Caco-2 (cell line): ENCODE measurements at places on chromosomes 3 and 15. TPM values are rescaled to one million over a fixed set of nuclear protein-coding genes. Genes with fewer than 3 reads are reported as not detected.

DNA sequence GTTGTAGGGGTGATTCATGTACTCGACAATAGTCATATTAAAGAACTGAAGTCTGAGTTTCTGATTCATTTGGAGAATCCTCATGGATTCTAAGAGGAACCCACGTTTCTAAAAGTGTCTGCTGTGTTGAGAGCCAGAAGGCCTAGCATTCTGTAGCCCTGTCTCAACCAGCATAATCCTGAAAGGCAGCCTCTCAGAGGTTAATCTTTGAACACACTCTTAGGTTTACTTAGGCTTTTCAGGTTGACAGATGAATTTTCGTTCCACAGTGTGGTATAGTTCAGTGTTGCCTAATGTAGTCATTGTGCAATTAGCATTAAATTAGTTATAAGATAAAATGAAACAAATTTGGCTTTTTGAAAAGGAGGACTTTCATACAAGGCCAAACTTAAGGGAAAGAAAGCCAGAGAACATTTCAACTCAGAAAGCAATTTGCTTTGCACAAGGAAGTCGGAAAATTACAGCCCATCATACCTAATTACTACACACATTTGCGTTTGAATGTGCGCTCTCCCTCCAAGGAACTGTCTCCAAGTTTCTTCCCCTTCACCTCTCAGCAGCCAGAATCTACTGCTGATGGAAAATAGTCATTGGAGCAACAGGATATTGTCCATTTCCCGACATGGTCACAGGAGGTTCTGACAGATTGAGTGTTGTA, 42.0 kb downstream of the AGBL1 start:
- DNase-seq: no peak
- H3K27me3 ChIP-seq: no peaks in the 10 kb centered on the region
- no peaks in the 10 kb centered on the region for H3K4me1 ChIP-seq
- H3K36me3 ChIP-seq: no peaks in the 10 kb centered on the region
- no peak overlapping the region for H3K27ac ChIP-seq
- no peak overlapping the region for H3K4me3 ChIP-seq

DNA sequence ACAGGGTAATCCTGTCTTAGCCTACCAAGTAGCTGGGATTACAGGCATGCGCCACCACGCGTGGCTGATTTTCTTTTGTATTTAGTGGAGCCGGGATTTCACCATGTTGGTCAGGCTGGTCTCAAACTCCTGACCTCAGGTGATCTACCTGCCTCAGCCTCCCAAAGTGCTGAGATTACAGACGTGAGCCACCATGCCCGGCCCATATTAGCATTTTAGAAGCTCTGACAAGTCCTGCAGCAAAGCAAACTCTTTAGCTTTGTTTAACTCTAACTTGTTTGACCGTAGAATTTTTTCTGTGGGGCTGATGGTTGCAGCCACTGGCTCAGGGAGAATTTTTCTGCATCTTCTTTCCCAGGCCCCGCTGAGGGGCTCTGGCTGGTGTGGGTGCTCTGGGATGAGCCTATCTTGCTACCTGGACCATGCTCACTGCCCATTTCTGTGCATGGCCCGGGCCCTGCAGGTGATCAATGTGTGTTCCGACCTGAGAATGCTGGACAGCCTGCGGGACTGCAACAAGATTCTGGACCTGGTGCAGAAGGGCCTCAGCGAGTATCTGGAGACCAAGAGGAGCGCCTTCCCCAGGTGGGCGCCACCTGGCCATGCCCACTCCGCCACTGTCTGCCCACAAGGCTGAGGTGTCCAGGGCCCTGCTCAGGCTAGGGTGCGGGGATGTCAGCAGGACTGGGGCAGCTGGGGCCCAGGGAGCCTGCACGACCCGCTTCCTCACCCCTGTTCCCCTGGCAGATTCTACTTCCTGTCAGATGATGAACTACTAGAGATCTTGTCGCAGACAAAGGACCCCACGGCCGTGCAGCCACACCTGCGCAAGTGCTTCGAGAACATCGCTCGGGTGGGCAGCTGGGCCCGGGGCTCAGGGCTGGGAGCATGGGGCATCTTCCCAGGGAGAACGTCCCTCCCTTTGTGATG, 41.3 kb downstream of the DNAH1 start:
- H3K36me3 ChIP-seq: no peaks in the 10 kb centered on the region
- H3K27me3 ChIP-seq: no peaks in the 10 kb centered on the region
- H3K27ac ChIP-seq: no peak overlapping the region
- DNase-seq: no peak

GRCh38 chr15:80567721-80568157, 127.4 kb upstream of the ABHD17C start:
- no peak overlapping the region for H3K27ac ChIP-seq
- no peaks in the 10 kb centered on the region for H3K4me1 ChIP-seq
- no peaks in the 10 kb centered on the region for H3K36me3 ChIP-seq
- H3K4me3 ChIP-seq: no peak overlapping the region
- no peaks in the 10 kb centered on the region for H3K27me3 ChIP-seq

DNA sequence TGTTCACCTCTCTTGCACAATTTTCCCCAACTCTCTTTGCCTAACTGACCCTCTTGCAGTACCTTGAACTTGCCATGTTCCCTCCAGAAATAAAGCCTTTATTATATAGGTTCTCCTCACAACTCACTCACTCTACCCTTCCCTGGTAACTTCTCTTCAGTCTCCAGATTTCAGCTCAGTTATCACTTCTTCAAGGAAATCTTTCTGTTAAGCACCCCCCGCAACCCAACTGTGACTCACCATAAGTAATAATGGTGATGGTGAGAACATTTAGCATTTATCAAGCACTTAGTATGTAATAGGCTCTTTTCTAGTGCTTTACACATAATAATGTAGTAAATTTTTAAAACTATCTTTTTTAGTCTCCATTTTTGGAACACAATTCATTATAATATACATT, 8.1 kb upstream of the OR5K1 start:
- H3K4me3 ChIP-seq: no peak overlapping the region
- no peaks in the 10 kb centered on the region for H3K27me3 ChIP-seq
- no peaks in the 10 kb centered on the region for H3K4me1 ChIP-seq

DNA sequence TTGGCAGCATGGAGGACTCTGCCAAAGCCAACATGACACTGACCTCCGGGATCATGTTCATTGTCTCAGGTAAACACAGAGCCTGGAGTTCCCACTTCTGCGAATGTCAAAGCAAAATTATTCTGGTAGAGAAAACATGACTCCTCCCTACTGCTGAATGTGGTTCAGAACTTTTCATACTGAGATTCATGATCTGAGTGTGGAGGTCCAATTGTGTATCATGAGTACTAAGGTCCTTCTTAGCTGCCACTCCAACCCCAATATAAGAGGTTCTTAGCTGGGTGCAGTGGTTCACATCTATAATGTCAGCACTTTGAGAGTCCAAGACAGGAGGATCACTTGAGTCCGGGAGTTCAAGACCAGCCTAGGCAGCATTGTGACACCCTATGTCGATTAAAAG, 13.8 kb downstream of the CLDN18 start:
- no peak overlapping the region for H3K27ac ChIP-seq
- no peak overlapping the region for H3K4me3 ChIP-seq
- H3K36me3 ChIP-seq: no peaks in the 10 kb centered on the region
- peaks cover 17% of the 10 kb centered on the region; the same call in 1 of the 2 replicates for H3K4me1 ChIP-seq
- DNase-seq: no peak

DNA sequence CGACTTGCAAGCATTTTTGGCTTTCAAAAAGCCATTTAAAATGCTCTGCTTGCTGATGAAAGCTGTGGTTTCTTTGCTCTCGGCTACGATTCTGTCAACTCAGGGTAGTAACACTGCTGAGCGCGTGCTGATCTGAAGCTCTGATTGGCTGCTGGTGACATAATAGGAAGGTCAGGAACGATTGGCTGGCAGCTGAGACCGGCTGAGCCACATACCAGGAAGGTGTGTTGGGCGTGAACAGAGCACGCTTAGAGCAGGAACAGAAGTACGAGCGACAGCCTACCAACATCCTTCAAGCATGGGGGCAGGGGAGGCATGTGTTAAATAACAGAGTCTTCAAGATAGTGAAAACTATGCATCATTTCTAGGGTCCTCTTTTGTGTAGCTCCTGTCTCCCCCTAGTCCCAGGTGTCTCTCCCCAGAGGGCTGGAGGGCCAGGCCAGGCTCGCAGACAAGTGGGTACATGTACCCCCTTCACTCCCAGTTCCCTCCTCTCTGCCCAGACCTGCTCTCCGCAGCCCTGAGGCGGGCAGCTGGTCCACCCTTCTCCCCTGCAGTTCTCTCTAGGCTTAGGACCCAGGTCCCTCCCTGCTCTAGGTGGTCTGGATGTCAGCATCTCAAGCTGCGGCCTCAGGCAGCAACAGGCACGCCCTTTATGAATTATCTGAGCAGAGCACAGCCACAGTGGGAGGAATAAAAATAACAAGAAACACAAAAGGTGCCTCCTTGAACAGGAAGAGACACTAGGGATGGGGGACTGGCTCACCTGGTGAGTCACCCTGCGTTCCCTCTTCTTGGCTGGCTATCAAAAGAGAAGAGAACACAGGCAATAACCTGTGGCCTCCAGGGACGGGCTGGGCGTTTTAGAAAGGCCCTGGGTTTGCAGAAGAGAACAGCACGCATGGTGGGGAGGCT, 76.0 kb downstream of the TAMM41 start:
- no peaks in the 10 kb centered on the region for H3K36me3 ChIP-seq
- no peaks in the 10 kb centered on the region for H3K27me3 ChIP-seq
- peak; percentile 89 for DNase-seq
- peak overlapping the region; percentile 23 for H3K4me3 ChIP-seq
- H3K4me1 ChIP-seq: peaks cover 7% of the 10 kb centered on the region

GRCh38 chr3:175748087-175748730, 889.1 kb downstream of the NAALADL2 start:
- no peak overlapping the region for H3K4me3 ChIP-seq
- H3K27ac ChIP-seq: no peak overlapping the region
- H3K36me3 ChIP-seq: no peaks in the 10 kb centered on the region
- no peaks in the 10 kb centered on the region for H3K27me3 ChIP-seq
- no peak for DNase-seq

DNA sequence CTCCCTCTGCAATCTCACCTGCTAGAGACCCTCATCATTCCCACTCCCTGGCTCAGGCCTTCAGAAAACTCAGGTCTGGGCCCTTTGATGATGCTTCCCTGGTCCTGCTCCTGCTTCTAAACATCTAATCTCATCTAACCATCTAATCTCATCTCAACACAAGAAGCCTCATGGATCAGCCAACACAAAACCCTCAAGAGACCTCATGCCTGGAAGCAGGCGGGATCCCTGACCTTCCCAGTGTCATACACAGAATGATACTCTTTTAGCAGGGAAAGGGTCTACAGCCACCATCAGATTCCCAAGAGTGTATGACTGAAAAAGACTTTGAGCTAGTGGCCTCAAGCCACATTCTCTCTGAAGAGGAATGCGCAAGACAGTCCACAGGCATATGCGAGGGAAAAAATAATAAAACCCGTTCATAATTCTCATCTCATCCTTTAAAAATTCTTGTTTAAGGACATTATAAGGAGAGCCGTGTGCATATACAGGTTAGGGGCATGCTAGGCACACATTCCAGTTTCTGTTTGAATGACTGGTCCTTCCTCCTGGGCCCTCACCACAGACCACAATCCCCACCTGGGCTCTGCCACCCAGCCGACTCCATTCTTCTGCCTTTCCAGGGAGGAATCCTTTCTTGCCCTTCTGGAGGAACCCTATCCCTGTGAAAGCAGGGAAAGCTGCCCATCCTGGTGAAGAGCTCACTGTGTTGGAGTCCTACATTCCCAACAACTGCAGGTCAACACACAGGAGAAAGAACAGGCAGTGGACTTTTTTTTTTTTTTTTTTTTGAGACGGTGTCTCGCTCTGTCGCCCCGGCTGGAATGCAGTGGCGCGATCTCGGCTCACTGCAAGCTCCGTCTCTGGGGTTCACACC, 2.2 kb downstream of the ZXDC start:
- peak overlapping the region; percentile 75 for H3K27ac ChIP-seq
- no peaks in the 10 kb centered on the region for H3K27me3 ChIP-seq
- DNase-seq: peak; percentile 14
- H3K4me1 ChIP-seq: peaks cover 17% of the 10 kb centered on the region

GRCh38 chr3:101703169-101703568, 16.7 kb upstream of the RPL24 start:
- H3K4me3 ChIP-seq: no peak overlapping the region
- H3K27me3 ChIP-seq: no peaks in the 10 kb centered on the region
- no peaks in the 10 kb centered on the region for H3K36me3 ChIP-seq
- peaks cover 10% of the 10 kb centered on the region for H3K4me1 ChIP-seq
- no peak overlapping the region for H3K27ac ChIP-seq

DNA sequence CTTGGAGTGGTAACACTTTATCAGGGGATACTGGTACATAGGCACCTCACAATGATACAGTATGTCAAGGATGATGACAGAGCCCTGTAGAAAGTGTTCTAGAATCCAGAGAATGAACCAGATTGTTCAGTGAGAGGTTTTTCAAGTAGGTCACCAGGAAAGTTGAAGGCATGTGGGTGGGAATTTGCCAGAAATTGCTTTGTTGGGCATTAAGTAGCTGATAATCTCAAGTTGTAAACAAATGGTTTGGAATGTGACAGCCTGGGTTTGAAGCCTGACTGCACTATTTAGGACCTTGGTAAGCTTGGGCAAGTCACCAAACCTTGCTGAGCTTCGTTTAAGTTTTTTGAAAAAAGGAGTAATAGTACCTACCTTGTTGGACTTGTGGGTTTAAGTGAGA, 12.5 kb downstream of the SLC35G2 start:
- H3K4me3 ChIP-seq: no peak overlapping the region
- H3K4me1 ChIP-seq: no peaks in the 10 kb centered on the region
- H3K36me3 ChIP-seq: no peaks in the 10 kb centered on the region
- H3K27ac ChIP-seq: no peak overlapping the region

GRCh38 chr3:172040981-172041963, 1.9 kb downstream of the FNDC3B start:
- DNase-seq: no peak
- peak overlapping the region; percentile 76 for H3K27ac ChIP-seq
- peak overlapping the region; percentile 74 for H3K4me3 ChIP-seq

DNA sequence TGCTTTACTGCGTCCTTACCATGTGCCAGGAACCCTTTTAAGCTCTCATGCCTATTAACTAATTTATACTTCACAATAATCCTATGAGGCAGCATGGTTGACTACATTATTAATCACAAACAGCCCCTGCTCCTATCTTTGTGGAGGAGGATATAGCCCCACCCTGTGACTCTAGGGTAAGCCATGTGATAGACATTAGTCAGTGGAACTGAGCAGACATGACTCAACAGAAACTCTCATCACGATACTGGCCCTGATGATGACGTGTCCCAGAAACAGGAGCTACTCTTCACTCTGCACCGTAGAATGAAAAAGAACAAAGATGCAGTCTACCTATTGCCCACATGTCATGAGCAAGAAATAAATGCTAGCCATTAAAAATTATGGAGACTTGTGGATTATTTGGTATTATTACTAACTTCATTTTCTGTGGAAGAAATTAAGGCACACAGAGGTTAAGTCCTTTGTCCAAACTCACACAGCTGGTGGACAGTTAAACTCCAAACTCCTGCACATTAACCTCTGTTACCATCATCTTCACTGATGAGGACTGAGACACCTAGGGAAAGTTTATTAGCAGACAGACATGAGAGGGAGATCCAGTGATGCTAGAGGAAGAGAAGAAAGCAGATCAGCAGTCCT, 51.2 kb downstream of the CFAP20DC start:
- DNase-seq: no peak
- no peaks in the 10 kb centered on the region for H3K27me3 ChIP-seq
- no peaks in the 10 kb centered on the region for H3K4me1 ChIP-seq
- H3K4me3 ChIP-seq: no peak overlapping the region
- no peak overlapping the region for H3K27ac ChIP-seq
- H3K36me3 ChIP-seq: no peaks in the 10 kb centered on the region

GRCh38 chr3:25665315-25666280, 891 bp upstream of the TOP2B start:
- H3K4me1 ChIP-seq: no peaks in the 10 kb centered on the region
- no peak for DNase-seq
- H3K4me3 ChIP-seq: peak overlapping the region; percentile 86
- no peaks in the 10 kb centered on the region for H3K27me3 ChIP-seq

GOLGA8M gene
- total RNA-seq: not detected in 2 replicates

CPB1 gene
- total RNA-seq: not detected in 2 replicates

ALPK3 gene
- 0.43 and 0.95 TPM in 2 replicates for total RNA-seq

CFAP100 gene
- not detected in 2 replicates for total RNA-seq

CADM2 gene
- not detected in 2 replicates for total RNA-seq

CGNL1 gene
- 8.3 and 9.4 TPM in 2 replicates for total RNA-seq

REC114 gene
- not detected in 2 replicates for total RNA-seq

B3GNT5 gene
- total RNA-seq: 9.4 and 10.9 TPM in 2 replicates
